ENCODE measurements at places on chromosomes 13 and 19.

- DNase-seq = no peak
Measured at GRCh38 chr13:28067491-28067890, 32.9 kb downstream of the FLT3 start.

DNA sequence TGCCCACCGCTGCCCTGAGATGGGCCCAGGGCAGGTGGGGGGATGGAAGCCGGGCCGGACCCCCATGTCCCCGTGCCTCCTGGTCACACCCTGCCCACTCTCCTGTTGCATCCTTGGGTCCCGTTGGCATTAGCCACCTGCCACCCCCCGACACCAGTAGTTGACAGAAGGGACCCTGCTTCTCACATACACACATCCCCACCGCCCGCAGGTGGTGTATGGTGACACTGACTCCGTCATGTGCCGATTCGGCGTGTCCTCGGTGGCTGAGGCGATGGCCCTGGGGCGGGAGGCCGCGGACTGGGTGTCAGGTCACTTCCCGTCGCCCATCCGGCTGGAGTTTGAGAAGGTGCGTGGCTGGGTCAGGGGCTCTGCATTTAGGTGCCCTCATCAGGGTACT is 5.2 kb upstream of the SPIB start:
- no peak for DNase-seq

DNA sequence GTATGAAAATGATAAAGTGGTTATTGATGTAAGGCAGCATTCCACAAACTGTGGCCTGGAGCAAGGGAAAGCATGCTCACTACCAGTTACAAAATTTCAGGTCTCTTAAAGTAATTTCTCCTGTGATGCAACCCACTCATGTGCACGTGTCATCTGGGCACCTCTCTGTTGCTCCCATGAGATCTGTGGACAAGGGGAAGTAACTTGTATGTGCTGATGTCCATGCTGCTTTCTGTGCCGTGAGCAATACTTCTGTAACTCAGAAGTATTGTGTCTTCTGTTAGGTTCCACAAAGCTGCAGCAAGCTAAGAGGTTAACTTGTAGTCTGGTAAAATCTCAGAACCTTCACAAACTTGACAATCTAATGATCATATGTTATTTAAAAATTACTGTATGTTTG is 930.0 kb upstream of the SLITRK6 start:
- peak; percentile 9 for DNase-seq

GRCh38 chr13:97212601-97213040 is 9.5 kb upstream of the MBNL2 start:
- DNase-seq = no peak

DNA sequence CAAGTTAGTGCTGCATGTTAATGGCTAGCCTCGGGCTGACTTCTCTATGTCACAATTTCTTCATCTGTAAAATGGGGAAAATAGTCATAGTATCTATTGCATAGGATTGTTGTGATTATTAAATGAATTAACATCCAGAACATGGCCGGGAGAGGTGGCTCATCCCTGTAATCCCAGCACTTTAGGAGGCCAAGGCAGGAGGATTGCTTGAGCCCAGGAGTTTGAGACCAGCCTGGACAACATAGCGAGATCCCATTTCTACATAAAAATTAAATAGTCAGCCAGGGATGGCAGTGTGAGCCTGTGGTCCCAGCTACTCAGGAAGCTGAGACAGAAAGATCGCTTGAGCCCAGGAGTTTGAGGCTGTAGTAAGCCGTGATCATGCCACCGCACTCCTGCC is 21.8 kb upstream of the FBL start:
- no peak for DNase-seq

GRCh38 chr13:21324803-21325202 is 134.3 kb downstream of the ZDHHC20 start:
- no peak for DNase-seq

GRCh38 chr13:33742321-33742720 is 75.6 kb upstream of the RFC3 start:
- DNase-seq = no peak

DNA sequence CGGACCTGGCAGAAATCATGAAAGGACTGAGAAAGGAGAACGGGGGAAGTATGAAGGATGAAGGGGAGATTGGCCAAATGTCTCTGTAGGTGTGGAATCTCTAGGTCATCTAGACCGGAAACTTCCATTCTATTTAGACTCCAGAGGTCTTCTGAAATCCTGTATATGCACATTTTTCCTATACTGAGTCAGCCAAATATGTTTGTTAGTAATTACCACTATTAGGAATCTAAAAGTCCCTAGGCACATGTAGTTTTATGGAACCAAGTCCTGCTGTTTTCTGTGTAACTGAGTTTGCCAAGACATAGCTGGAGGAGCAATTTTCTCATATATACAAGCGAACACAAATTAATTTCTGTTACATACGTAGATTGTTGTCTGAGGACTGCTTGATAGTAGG is 498.1 kb downstream of the GPC5 start:
- DNase-seq = no peak

DNA sequence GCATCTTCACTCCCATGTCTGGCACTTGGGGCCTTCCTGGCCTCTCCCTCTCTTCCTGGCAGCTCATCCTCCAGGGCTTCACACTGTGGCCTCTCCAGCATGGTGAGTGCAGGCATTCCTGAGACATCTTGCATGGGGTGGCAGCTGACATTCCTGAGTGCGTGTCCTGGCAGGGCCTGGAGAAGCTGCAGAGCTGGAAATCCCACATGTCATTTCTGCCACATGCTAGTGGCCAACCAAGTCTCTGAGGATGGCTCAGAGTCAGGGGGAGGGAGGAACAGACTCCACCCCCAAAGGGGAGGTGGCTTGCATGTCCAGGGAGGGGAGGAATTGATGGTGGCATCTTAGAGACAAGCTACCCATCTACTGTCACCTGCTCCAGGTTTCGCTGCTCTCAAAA is 41.6 kb upstream of the AMER2 start:
- DNase-seq = no peak

GRCh38 chr19:41427647-41428480 is 690 bp upstream of the B3GNT8 start:
- no peak for DNase-seq

- DNase-seq = no peak
Measured at GRCh38 chr13:44116562-44117332, 237.0 kb downstream of the LACC1 start.

DNA sequence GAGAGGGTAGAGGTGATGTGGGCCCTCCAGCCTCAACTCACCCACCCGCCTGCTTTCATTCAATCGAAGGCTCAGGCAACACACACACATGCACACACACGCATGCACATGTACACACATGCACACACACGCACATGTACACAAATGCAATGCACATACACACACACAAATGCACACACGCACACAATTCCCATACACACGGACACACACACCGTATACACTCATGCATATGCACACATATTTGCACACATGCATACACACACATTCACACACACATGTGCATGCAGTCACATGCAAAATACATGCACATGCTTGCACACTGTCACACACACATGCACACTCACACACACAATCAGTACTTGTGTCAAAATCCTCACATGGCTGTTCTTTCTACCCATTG is 55.9 kb upstream of the SPACA7 start:
- DNase-seq = no peak

DNA sequence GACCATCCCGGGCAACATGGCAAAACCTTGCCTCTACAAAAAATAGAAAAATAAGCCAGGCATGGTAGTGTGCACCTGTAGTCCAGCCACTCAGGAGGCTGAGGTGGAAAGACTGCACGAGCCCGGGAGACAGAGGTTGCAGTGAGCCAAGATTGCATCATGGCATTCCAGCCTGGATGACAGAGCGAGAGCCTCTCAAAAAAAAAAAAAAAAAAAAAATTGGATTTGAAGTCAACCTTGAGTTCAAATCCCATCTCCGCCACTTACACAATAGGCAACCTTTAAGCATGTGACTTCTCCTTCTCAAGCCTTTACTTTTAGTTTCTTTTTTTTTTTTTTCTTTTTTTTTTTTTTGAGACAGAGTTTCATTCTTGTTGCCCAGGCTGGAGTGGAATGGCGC is 12.0 kb downstream of the KASH5 start:
- no peak for DNase-seq

DNA sequence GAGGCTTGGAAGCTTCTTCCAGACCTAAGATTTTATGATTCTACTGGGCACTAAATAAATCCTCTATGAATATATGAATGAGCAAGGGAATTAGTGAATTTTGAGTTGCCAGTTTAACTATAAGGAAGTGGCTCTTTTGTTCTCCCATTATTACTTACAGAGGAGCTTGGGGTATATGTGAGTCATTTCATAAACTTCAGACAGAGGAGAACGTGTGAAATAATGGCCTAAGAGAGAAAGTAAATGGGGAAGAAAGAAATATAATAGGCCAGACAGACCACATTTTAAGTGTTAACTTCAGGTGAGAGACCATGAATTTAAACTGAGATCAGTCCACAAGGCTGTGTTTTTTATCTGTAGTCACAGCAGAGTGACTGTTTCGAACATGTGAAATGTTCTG is 570.9 kb downstream of the GPC6 start:
- DNase-seq = no peak

DNA sequence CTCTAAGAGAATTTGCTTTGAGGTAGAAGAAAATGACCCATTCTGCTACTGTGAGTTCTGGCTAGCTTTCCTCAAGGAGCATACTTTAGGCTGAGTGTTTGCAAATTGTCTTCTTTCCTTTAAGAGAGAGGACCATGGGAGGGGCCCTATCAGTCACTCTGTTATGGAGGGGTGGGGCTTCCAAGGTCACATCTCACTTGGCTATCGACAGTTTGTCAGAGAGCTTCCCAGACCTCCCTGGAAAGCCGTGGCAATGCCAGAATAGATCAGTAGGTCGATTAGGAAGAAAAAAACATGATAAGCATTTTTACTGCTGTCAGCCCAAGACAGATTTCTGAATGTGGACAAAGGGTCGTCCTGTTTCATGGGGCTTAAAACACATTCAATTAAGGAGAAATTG is 93.3 kb downstream of the OXGR1 start:
- peak; percentile 2 for DNase-seq

GRCh38 chr19:6739390-6739882 is at the start of gene TRIP10:
Gene TRIP10 (plus strand): TSS chr19:6739680. CDS start chr19:6739762, 82 bp downstream.
- peak; percentile 92 for DNase-seq

- no peak for DNase-seq
Measured at GRCh38 chr19:7687177-7687576, 6.5 kb downstream of the TRAPPC5 start.

- DNase-seq = peak; percentile 34
Measured at GRCh38 chr13:88908961-88909441, 1237.8 kb downstream of the SLITRK5 start.

DNA sequence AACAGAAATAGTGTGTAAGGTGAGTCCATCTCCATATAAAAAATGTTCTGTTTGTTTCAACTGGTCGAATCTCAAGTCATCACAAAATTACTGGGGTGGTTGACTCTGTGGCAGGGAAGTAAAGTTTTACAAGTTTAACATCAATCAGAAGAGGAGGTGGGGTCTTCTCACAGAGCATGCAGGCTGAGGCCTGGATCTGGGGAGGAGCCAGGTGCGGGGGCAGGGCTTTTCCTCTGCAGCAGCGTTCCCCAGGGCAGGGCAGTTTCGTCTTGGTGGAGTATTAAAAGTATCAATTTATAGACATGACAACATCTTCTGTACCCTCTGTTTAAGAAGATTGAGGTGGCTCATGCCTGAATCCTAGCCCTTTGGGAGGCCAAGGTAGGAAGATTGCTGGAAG is 68.8 kb downstream of the SLC7A9 start:
- DNase-seq = no peak

DNA sequence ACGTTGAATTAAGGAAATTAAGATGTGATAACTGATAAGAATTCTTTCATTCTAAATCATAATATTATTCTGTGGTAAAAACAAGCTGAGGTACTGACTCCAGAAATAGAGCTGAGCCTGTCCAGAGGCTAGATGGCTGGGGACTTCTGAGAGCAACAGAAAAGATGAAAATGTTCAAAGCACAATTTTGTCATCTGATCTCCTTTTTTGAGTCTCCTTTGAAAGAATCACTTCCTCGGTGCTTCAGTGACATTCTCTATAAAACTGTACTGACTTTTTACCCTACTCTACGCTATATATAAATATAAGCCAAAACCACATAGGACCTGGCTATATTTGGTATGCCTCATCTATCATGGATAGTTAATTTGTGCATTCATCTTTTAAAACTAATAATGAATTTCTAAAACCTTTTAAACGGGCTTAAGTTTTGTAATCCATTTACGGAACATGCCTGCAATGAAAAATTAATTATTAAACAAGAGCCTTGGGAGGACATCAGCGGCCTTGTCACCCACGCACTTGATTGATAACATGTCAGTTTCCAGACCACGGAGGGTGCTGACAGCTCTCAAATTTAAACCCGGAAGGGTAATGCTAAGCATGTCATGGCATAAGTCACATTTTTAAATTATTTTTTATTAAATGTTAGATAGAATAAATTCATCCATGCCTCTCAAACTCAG is 235.5 kb downstream of the PCDH9 start:
- DNase-seq = peak; percentile 20

- DNase-seq = peak; percentile 9
Measured at GRCh38 chr13:51542346-51543242, 41.7 kb upstream of the WDFY2 start.

DNA sequence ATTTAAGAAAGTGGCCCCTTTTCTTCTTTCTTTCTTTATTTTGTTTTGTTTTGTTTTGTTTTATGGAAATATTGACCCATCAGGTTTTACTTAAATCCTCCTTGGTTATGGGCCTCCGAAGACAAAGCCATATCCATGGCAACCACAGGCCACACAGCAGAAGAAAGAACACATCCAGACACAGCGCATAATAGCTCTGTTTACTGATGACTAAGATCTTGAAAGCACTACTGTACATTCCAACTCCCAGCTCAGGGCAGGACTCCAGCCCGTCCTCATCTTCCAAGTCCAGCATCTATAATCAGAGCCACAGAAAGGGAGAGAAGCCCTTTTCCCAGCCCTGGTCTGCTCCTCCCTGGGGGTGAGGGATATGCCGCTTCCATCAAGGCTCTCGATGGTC is 84.3 kb downstream of the NUFIP1 start:
- DNase-seq = peak; percentile 84

DNA sequence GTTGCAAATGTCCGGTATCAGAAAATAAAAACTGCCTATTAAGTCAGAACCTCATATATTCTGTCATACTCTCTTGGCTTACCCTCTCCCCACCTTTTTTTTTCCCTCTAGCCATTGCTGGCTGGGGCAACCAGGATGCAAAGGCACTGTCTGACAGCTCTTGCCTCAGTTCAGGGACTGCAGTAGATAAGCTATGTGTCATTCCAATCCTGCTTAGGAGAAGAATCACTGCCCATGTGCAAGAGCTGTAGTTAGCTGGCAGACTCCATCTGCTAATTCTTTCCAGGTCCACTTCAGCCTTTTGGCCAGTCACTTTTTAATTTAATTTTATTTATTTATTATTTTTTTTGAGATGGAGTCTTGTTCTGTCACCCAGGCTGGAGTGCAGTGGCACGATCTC is 895.6 kb upstream of the SLC10A2 start:
- DNase-seq = no peak

GRCh38 chr19:39846678-39847486 is 703 bp upstream of the FBL start:
- DNase-seq = no peak

- no peak for DNase-seq
Measured at GRCh38 chr19:18029617-18030338, 21.8 kb downstream of the ARRDC2 start.

Measured in eye (tissue), 1 donor.